ENCODE measurements at places on chromosomes 7 and 10.

- no peak overlapping the region for H3K4me3 ChIP-seq
- no peak for DNase-seq
- no peaks in the 10 kb centered on the region for H3K36me3 ChIP-seq
- peaks cover 10% of the 10 kb centered on the region for H3K4me1 ChIP-seq
Measured at GRCh38 chr10:103491729-103492364, 1.7 kb upstream of the NEURL1 start.

DNA sequence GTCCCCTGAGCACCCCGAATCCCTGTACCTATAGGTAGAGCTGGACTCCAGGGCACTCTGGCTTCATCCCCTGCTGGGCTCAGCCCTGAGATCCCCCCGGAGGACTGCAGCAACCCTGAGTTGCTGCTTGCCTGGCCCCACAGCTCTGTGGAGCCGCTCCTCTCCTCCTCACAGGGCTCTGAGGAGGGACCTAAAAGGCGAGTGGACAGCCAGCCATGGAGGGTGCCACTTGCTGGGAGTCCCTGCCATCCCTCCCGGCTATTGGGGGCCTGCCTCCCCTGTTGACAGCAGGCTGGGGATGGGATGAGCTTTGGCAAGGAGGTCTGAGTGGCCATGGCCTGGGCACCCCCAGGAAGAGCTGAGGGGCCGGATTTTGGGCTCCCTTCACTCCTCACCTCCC is 28.0 kb upstream of the RASGEF1A start:
- H3K4me3 ChIP-seq, result no peak overlapping the region
- no peak for DNase-seq
- no peaks in the 10 kb centered on the region for H3K27me3 ChIP-seq

- no peak overlapping the region for H3K27ac ChIP-seq
- H3K36me3 ChIP-seq, result no peaks in the 10 kb centered on the region
- DNase-seq, result no peak
- H3K27me3 ChIP-seq, result no peaks in the 10 kb centered on the region
Measured at GRCh38 chr10:119283818-119284217, 76.4 kb downstream of the GRK5 start.

DNA sequence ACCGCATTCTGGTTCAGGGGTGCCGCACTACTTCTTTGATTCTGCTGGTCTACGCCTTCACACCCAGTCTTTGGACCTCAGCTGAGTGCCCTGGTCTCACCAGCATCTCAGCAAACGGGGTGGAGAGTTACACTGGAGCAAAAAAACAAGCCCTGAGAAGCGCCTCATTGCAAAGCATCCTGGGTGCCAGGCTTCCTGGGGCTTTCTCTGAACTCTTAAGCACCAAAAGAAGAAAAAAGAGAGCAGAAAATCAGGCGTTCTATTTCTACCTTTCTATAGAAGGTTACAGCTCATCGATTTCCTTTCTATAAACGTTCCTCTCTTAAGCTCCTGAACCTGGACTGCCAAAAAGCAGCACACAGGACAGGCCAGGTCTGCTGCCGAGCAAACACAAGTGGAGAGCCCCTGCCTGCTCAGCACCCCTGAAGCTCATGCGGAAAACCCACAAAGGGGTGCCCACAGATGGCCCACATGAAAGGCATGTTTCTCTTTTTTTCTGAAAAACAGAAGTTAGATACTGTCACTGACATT is 217.9 kb downstream of the SFMBT2 start:
- no peak overlapping the region for H3K4me3 ChIP-seq
- H3K4me1 ChIP-seq, result no peaks in the 10 kb centered on the region
- H3K27me3 ChIP-seq, result no peaks in the 10 kb centered on the region
- H3K36me3 ChIP-seq, result no peaks in the 10 kb centered on the region
- no peak overlapping the region for H3K27ac ChIP-seq

- H3K27ac ChIP-seq, result no peak overlapping the region
- H3K36me3 ChIP-seq, result no peaks in the 10 kb centered on the region
- peak overlapping the region; percentile 65 for H3K4me3 ChIP-seq
- peaks cover 2% of the 10 kb centered on the region for H3K4me1 ChIP-seq
- peak; percentile 76 for DNase-seq
Measured at GRCh38 chr7:151782598-151783448, 94.1 kb downstream of the PRKAG2 start.

GRCh38 chr10:120217736-120218135 is 239.3 kb upstream of the PLPP4 start:
- no peaks in the 10 kb centered on the region for H3K4me1 ChIP-seq
- no peak overlapping the region for H3K4me3 ChIP-seq
- H3K27me3 ChIP-seq, result no peaks in the 10 kb centered on the region

GRCh38 chr7:44065431-44066110 is at the start of gene PGAM2:
Gene PGAM2 (minus strand): TSS chr7:44065567. CDS start chr7:44065529, 38 bp downstream.
- peaks cover 23% of the 10 kb centered on the region for H3K36me3 ChIP-seq
- peak; percentile 69 for DNase-seq
- peaks cover 24% of the 10 kb centered on the region for H3K4me1 ChIP-seq

GRCh38 chr7:10672186-10672585 is 301.5 kb upstream of the PHF14 start:
- DNase-seq, result no peak
- H3K36me3 ChIP-seq, result no peaks in the 10 kb centered on the region
- no peak overlapping the region for H3K27ac ChIP-seq
- H3K27me3 ChIP-seq, result no peaks in the 10 kb centered on the region
- no peaks in the 10 kb centered on the region for H3K4me1 ChIP-seq

- no peak overlapping the region for H3K4me3 ChIP-seq
- H3K36me3 ChIP-seq, result no peaks in the 10 kb centered on the region
- no peaks in the 10 kb centered on the region for H3K4me1 ChIP-seq
- no peaks in the 10 kb centered on the region for H3K27me3 ChIP-seq
Measured at GRCh38 chr10:52145636-52146035, 168.4 kb upstream of the DKK1 start.

- no peak overlapping the region for H3K27ac ChIP-seq
- H3K27me3 ChIP-seq, result no peaks in the 10 kb centered on the region
- no peaks in the 10 kb centered on the region for H3K4me1 ChIP-seq
- H3K4me3 ChIP-seq, result no peak overlapping the region
- DNase-seq, result no peak
- no peaks in the 10 kb centered on the region for H3K36me3 ChIP-seq
Measured at GRCh38 chr10:103745341-103746247, 109.8 kb downstream of the SH3PXD2A start.

DNA sequence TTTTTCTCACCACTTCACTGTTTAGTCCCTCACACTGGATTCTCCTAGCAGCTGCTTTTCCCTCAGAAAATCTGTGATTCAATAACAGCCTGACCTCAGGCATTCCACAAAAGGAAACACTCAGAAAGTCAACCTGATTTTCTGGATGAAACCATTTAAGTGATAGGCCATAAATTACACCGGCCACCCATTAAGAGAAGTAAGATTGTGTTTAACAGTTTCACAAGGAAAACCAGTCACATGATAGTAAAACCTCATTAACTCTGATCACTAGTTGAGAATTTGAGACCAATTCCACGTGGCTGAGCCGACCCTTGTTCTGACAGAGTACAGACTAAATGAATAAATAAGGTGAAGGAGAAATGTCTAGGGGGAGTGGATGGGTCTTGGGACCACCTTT is 7.7 kb downstream of the GRM8 start:
- no peak overlapping the region for H3K4me3 ChIP-seq
- DNase-seq, result no peak
- H3K27ac ChIP-seq, result no peak overlapping the region
- H3K36me3 ChIP-seq, result no peaks in the 10 kb centered on the region
- H3K4me1 ChIP-seq, result no peaks in the 10 kb centered on the region

GRCh38 chr7:156652886-156653568 is 12.5 kb downstream of the RNF32 start:
- H3K27ac ChIP-seq, result no peak overlapping the region
- no peak for DNase-seq
- H3K4me3 ChIP-seq, result no peak overlapping the region
- H3K27me3 ChIP-seq, result no peaks in the 10 kb centered on the region

Data from neuronal stem cell (in vitro differentiated cells).